ENCODE measurements at places on chromosomes 1 and 21.

DNA sequence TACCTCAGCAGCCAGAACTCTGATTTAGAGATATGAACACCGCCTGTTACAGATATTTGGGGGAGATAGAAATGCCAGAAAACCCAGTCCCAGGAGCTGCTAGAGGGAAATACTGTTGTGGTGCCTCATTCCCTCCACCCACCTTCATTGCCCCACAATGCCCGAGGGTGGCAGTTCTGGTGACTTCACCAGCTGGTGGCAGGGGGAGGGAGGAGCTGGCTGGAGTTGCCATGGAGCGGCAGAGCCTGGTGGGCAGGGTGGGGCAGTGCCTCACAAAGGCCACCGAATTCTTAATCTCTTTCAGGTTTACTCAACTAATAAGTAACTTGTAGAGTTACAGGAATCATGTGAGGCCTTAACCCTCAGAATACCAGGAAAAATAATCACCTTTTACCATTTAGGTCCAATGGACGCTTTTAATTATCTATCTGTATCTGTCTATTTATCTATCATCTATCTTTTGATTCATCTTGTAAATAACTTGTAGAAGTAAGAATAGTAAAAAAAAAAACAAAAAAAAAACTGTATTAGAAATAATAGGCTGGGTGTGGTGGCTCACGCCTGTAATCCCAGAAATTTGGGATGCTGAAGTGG is 11.7 kb upstream of the S100A11 start:
- DNase-seq: no peak

DNA sequence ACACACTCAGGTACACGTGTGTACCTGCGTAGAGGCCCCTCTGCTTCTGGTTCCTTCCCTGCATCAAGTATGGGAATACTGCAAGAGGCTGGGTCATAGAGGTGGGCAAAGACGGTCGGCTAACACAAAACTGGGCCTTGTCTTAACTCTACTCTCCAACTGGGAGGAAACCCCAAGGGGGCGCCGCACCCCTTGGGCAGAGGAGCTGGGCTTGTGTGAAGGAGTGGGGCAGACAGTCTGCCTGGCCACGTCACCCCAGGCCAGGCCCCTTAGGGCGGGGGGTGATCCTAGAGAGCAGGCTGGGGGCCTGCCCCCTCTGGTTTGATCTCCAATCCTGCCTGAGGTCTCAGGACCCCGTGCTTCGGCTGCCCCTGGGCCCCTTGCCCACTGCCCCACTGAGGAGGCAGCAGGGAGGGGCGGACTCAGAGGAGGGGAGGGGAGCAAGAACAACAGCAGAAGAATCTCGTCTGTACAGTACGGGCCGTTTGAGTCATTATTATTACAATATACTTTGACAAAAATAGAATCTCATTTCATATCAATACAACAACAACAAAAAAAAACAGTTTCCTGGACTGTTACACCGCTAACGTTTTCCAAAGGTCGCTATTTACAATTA is 34.7 kb downstream of the MEF2D start:
- no peak for DNase-seq

- no peak for DNase-seq
Observed at GRCh38 chr1:154730259-154730658, 122.3 kb upstream of the ADAR start.

DNA sequence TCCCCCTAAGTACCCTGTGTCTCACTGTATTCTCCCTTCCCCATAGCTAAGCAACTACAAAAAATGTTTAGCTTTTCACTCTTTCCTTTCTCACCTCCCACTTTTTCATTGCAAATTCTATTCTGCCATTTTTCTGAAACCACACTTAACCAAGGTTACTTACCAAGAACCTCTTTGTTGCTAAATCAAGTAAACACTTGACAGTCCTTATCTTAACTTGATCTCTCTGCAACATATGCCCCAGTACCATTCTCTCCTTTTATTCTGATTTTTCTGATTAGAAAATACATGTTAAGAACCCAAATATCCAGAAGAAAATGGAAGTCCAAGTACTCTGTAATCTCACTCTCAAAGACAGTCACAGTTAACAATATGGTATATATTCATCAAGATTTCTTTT is 16.0 kb downstream of the EVI5 start:
- no peak for DNase-seq

DNA sequence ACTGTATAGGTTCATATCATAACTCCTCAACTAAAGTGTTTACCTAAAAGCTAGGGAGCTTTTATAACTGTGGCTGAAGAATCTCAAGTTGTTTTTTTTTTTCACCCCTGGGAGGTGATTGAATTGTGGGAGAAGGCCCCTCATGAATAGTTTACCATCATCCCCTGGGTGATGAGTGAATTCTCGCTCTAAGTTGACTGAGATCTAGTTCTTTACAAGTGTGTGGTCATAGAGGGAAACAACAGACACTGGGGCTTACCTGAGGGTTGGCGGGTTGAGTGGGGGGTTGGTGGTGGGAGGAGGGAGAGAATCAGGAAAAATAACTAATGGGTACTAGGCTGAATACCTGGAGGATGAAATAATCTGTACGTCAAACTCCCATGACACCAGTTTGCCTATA is 7.9 kb upstream of the ZSCAN20 start:
- DNase-seq: no peak

DNA sequence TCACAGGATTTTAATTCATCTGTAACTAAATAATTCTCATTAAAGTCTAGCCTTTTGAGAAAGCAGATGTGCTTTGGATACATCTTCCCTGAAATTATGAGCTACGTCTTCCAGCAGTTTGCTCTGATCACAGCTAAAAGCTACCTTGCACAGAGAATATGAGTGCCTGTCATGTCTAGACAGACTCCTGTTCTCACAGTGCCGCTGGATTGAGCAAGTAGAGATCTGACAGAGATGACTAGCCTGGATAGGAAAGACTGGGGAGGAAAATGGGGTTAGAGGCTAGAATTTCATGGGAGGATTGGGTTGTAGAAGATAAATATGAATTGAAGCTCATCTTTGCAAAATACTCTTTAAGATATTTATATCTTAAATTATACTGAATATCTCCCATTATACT is 24.1 kb downstream of the CEPT1 start:
- DNase-seq: no peak

GRCh38 chr1:217053676-217054075 is 330.4 kb upstream of the ESRRG start:
- DNase-seq: no peak

- DNase-seq: no peak
Observed at GRCh38 chr1:184330875-184331274, 56.0 kb upstream of the C1orf21 start.

- peak; percentile 54 for DNase-seq
Observed at GRCh38 chr1:18575620-18576019, 55.0 kb upstream of the PAX7 start.

GRCh38 chr1:58573138-58573537 is 3.9 kb downstream of the TACSTD2 start:
- no peak for DNase-seq

DNA sequence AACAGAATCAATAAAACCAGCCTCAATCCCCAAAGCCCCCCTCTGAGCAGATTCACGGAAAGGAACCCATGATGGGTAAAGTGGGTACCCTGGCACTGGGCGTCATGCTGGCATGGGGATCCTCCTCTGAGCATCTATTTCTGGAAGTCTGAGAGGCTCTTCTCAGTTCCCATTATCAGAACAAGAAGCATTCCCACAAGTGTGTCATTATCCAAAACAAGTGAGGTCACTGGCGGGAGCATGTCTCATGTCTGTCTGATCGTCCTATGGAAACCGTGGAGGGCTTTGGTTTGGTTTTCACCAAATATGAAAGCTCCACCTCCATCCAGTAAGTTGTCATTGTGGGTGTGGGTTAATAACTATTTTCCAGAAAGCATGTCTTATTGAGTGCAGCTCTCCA is 70.7 kb downstream of the PGM1 start:
- DNase-seq: no peak

DNA sequence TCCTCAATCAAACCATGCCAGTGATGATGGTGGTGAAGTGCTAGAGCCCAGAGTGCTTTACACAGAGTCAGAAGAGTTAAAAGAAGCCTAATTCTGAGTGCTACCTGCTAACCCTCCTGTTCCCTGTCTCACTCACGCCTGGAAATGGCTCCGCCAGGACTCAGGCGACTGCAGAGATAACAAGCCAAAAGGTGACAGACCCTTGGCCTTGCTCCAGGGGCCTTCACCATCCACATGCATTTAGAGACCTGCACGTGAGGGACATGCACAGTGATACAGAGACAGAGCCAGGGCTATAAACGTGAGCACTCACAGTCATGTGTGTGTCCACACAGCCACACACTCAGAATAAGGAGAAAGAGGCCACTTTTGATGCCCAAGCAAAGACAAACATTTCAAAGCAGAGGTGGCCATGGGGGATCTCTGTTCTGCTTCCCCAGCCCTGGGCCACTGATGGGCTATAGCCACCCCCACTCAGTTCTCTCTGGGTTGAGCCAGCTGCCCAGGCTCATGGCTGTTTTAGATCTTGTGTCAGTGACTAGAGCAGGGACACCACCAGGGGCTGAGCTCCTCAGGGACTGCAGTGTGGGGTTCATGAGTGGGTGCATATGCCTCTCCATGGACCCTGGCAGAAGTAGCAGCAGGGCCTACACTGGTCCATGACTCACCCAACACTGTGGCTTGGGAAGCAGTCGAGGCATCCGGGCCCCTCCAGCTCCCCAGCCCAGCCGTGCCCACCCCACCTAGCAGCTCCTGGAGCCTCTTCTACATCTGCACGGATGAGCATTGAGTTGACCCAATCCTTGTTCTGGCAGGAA is 117.2 kb downstream of the EPHB2 start:
- no peak for DNase-seq

DNA sequence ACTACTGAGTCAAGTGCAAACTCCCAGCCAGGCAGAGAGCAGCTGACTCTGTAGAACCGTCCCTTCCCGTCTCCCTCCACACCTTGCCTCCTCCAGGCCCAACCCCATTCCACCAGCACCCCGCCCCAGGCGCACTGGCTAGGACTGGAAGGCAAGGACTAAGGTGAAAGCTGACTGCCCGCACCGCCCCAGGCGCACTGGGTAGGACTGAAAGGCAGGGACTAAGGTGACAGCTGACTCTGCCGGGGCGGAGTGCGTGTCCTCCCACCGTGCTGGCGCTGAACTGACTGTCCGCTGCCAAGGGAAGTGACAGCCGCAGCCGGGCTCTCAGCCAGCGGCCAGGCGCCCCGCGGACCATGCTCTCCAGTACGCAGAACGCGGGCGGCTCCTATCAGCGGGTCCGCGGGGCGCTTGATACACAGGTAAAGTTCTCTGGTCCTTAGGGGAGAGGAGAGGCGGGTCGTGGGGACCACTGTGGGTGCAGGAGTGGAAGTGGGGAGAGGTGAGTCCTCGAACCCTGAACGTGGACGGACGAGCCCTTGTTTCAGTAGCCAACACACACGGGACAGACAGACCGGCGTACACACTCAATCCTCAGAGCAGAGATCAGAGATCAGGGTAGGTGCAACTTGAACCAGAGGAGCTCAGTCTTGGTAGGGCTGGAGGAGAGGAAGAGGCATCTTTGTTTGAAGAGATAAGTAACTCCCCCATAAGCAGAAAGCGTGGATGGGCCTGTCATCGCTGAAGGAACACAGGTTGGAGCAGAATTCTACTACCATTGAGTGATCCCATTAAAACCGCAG is 58.0 kb downstream of the RBM11 start:
- no peak for DNase-seq

DNA sequence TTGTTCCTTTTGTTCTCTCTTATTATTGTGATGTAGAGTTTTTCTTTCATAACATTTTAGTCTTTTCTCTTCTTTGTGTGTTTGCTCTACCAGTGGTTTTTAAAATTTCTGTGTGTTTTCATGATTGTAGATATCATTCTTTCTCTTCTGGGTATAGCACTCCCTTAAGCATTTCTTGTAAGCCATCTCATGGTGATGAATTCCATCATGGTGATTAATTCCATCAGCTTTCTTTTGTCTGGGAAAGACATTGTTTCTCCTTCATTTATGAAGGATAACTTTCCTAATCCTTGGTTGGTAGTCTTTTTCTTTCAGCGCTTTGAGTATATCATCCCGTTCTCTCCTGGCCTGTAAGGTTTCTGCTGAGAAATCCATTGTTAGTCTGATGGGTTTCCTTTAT is 22.7 kb downstream of the CD55 start:
- DNase-seq: no peak

DNA sequence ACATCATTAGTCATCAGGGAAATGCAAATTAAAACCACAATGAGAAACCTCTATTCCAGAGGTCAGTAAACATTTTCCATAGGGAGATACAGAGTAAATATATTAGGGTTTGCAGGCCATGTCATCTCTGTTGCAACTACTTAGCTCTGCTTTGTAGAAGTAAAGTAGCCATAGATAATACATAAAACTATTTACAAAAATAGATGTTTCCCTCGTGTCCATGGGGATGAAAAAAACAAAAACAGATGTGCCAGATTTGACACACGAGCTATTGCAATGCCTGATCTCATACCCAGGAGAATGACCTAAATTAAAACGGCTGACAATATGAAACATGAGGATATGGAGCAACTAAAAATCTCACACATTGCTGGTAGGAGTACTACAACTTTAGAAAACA is 17.3 kb downstream of the LTN1 start:
- no peak for DNase-seq

GRCh38 chr1:190453550-190453949 is 24.1 kb downstream of the BRINP3 start:
- DNase-seq: no peak

- DNase-seq: no peak
Observed at GRCh38 chr1:66359815-66360214, 174.1 kb upstream of the SGIP1 start.

- no peak for DNase-seq
Observed at GRCh38 chr21:41530366-41530765, 22.4 kb upstream of the TMPRSS2 start.

GRCh38 chr1:156808186-156809030 is 8.2 kb downstream of the SH2D2A start:
- DNase-seq: no peak

DNA sequence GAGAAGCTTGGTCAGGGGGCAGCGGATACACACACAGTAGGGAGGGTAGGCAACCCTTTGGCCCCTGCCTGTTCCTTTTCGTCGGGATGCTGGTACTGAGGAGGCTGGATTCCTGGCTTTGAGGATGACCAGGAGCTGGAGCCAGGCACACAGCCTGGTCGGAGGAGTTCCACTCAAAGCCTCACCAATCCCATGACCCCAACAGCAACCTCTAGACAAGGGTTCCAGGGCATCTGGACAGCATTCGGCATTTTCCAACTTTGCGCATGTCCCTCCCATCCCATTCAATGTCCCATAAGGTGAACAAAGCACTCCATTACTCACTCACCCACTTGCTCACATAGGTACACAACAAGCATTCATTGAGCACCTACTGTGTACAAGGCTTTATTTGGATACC is 42.6 kb upstream of the HMGB4 start:
- DNase-seq: no peak

- no peak for DNase-seq
Observed at GRCh38 chr1:230248889-230249270, 177.3 kb downstream of the PGBD5 start.

- DNase-seq: no peak
Observed at GRCh38 chr1:59413327-59413720, 116.4 kb downstream of the FGGY start.

DNA sequence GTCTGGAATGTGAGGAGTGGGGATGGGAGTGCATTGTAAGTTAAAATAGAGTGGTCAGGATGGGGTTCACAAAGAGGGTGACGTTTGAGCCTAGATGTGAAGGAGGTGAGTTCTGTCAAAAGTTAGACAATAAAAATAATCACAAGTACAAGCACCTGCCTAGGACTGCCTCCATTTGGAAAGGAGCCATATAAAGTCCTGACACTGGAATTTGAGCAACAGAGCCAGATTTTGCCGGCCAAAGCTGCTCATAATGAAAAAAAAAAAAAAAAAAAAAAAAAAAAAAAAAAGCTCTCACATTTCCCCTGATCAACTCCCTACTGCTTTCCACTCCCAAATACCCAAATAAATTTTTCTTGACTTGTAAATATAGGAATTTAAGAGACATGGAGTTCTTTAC is 4.1 kb downstream of the PALMD start:
- no peak for DNase-seq

GRCh38 chr1:29324202-29324601 is 87.9 kb downstream of the PTPRU start:
- no peak for DNase-seq
